ENCODE measurements at places on chromosomes 7 and 10. TPM values are rescaled to one million over a fixed set of nuclear protein-coding genes. Genes with fewer than 3 reads are reported as not detected.

Gene FEZF1
- polyA plus RNA-seq: not detected

Gene FAM180A
- 50.3 TPM for polyA plus RNA-seq

DNA sequence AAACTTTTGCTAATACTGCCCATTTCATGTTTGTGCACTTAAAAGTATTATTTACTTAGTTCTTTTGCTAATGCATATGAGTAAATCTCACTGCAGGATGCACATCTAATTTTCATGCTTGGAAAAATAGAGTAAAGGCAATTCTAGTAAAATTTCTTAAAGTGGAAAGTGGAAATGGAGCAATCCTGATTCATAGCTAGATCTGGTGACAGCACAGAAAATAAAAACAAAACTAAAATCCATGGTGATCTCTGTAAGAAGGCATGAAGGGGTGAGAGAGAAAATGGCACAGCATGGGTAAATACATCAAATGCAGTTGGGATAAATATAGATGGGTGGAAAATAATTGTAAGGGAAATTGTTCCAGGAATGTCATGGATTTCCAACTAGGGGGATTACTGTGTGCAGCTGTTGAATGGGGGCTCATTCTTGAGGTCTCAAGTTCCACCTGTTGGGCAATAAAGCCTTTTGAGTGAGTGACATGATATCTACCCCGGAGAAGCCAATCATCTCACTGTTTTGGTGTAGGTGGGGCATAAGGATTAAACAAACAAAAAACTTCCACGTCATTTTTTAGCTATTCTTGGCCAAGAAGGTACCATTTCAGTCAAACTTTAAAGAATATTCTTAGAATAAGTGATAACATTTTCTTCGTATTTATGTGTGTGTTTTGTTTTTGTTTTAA is 1.7 kb upstream of the MCU start:
- no peak for DNase-seq
- no peaks in the 10 kb centered on the region for H3K27me3 ChIP-seq
- H3K4me3 ChIP-seq: no peak overlapping the region
- H3K36me3 ChIP-seq: no peaks in the 10 kb centered on the region
- peaks cover 32% of the 10 kb centered on the region for H3K4me1 ChIP-seq
- H3K27ac ChIP-seq: no peak overlapping the region

- peaks cover 35% of the 10 kb centered on the region for H3K36me3 ChIP-seq
- peaks cover 25% of the 10 kb centered on the region for H3K4me1 ChIP-seq
- H3K27ac ChIP-seq: peak overlapping the region; percentile 47
- no peak overlapping the region for H3K4me3 ChIP-seq
These were observed 36.2 kb downstream of the LAMB1 start for GRCh38 chr7:107966711-107967110.

GRCh38 chr10:61588770-61589211 is 73.9 kb upstream of the CABCOCO1 start:
- no peak for DNase-seq
- no peaks in the 10 kb centered on the region for H3K27me3 ChIP-seq
- no peaks in the 10 kb centered on the region for H3K36me3 ChIP-seq
- peaks cover 8% of the 10 kb centered on the region for H3K4me1 ChIP-seq
- H3K4me3 ChIP-seq: no peak overlapping the region

DNA sequence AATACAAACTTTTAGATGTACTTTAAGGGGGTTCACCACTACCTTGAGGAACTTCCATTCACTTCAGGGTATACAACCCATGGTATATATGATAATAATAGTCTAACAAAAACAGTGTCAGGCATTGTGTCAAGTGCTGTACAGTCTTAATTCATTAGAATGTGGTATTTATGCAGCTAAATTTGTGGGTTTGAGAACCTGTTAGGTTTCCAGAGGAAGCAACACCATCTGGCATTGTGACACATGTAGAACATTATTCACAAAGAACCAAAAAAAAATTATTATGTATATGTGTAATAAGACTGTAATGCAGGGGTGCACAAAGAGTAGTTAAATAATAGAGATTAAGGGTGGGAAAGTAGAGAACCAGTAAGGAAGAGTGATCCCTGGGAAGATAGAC is 26.3 kb downstream of the TMEM60 start:
- no peaks in the 10 kb centered on the region for H3K27me3 ChIP-seq
- DNase-seq: peak; percentile 26
- H3K4me3 ChIP-seq: no peak overlapping the region
- H3K4me1 ChIP-seq: no peaks in the 10 kb centered on the region
- H3K36me3 ChIP-seq: peaks cover 17% of the 10 kb centered on the region

- H3K4me3 ChIP-seq: no peak overlapping the region
- no peak overlapping the region for H3K27ac ChIP-seq
- no peaks in the 10 kb centered on the region for H3K36me3 ChIP-seq
- no peaks in the 10 kb centered on the region for H3K27me3 ChIP-seq
These were observed 38.9 kb downstream of the CALCR start for GRCh38 chr7:93535616-93536015.

Data from GM23248 (cell line).